Activated CD8-positive, alpha-beta memory T cell treated with anti-CD3 and anti-CD28 coated beads, Interleukin-2, amount 50 U/mL, for 48 hours (primary cell): ENCODE measurements at places on chromosomes 11 and 22.

- no peak for DNase-seq
These were observed 1.7 kb downstream of the CYB5R2 start for GRCh38 chr11:7671347-7672215.

- peak; percentile 92 for DNase-seq
These were observed 51.5 kb upstream of the LRRC32 start for GRCh38 chr11:76721755-76722677.

- no peak for DNase-seq
These were observed 12.4 kb upstream of the MPPED1 start for GRCh38 chr22:43399338-43399979.

DNA sequence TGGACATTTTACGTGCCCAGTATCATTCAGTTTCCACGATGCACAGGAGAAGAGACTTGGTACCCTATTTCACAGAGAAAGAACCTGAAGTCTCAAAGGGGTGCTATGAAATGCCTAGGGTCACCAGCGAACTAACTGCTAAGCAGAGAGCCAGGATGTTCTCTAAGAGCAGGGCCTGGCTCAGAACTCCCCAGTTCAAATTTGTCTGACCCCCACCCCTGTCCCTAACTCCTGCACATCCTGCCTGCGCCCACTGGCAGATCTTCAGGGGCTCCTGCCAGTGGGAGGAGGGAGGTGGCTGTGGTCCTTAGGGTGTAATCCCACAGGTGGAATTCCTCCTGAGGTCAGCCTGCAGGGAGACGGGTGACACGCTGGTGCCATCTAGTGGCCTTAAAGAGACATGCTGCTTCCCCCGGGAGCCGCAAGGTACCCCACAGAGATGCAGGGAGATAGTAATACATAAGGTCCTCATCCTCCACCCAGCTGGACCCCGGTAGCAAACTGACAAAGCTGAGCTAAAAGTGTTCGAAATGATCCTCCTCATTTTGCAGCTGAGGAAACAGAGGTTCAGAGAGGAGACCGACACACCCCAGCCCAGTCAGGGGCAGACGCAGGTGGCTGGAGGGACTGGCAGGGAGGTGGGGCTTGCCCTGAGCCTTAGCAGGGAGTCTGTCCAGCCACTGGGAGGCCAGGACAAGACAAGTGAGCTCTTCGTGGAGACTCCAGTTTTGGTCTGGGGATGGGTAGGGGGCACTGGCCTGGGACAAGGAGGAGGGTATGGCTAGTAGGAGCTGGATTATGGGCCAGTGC is 34.1 kb downstream of the MB start:
- DNase-seq = peak; percentile 77

DNA sequence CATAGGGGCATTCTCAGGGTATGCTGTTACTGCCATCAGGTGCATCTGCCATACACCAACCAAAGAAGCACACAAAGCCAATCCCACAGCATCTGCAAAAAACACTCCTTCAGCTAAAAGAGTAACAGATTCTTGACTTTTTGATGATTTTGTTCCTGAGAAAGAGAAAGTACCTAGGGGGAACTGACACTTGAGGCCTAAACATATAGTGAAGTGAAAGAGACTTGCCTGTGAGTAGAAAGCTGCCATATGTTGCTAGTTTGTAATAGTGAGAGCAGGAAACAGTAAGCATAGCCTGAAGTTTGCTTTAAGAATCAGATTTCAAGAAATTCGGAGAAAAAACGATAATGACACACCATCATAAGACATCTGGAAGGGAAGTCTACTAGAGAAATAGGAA is 97.9 kb upstream of the CTSC start:
- no peak for DNase-seq

- no peak for DNase-seq
These were observed 41.2 kb upstream of the SYT7 start for GRCh38 chr11:61621917-61622585.

DNA sequence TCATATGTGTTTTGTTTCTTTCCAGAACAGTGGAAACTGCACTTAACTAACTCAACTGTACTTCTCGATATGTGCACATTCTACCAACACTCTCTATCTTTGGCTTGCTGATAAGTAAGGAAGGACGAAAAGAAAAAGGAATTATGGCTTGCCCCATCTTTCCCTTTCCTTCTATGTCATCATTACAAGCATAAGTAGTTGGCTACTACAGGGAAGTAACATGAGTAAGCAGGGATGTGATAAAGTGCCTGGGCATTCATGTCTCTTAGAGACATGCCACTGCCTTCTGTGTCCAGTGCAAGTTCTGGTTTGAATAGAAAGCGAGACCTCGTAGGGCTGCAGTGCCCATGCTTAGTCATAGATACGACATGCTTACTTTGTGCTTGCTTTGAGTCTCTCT is 342.5 kb downstream of the ETS1 start:
- DNase-seq = no peak

- no peak for DNase-seq
These were observed 68.5 kb downstream of the PIWIL3 start for GRCh38 chr22:24706054-24706453.

GRCh38 chr22:31615491-31615860 is 46.5 kb downstream of the PISD start:
- DNase-seq = no peak

GRCh38 chr11:44813401-44813800 is 86.6 kb downstream of the TSPAN18 start:
- no peak for DNase-seq

DNA sequence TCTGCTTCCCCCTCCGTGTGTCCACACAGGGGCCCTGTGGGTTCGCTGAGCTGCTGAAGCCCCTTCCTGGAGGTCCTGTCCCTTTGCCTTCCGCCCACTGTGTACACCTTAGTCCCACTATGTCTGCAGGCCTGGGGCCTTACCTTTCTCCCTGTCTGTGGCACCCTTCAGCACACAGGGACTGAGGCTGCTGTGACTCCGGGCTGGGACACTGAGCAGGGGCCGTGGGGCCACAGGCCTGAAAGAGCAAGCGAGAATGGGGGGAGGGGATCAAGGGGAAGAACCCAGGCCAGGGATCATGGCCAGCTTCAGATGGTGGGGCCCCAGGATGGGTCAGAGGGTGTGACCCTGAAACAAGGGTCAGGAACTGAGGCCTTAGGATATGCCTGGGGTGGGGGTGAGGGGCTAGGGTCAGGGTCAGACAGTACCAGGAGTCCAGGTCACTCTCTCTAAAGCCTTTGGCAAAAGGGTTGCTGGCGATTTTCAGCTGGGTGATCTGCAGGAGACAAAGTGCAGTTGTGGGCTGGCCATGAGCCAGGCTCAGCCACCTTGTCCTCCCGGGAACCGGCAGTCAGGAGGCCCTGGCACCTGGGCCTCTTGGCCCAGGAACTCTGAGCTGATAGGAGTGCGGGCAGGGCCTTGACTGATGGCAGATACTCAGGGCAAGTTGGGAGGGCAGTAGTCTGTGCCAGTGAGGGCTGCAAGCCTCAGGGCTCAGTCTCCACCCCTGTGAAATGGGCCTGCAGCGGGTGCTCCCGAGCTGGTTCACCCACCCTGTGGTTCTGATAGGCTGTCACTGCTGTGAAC is 2.6 kb upstream of the NUDT8 start:
- DNase-seq = no peak

GRCh38 chr11:14768526-14769188 is 123.4 kb downstream of the CYP2R1 start:
- no peak for DNase-seq

GRCh38 chr22:49310354-49310753 is 517.3 kb downstream of the BRD1 start:
- peak; percentile 25 for DNase-seq

- no peak for DNase-seq
These were observed 76.4 kb upstream of the SLC22A12 start for GRCh38 chr11:64514590-64514989.

GRCh38 chr11:69654660-69655478 is 13.9 kb downstream of the CCND1 start:
- DNase-seq = no peak

DNA sequence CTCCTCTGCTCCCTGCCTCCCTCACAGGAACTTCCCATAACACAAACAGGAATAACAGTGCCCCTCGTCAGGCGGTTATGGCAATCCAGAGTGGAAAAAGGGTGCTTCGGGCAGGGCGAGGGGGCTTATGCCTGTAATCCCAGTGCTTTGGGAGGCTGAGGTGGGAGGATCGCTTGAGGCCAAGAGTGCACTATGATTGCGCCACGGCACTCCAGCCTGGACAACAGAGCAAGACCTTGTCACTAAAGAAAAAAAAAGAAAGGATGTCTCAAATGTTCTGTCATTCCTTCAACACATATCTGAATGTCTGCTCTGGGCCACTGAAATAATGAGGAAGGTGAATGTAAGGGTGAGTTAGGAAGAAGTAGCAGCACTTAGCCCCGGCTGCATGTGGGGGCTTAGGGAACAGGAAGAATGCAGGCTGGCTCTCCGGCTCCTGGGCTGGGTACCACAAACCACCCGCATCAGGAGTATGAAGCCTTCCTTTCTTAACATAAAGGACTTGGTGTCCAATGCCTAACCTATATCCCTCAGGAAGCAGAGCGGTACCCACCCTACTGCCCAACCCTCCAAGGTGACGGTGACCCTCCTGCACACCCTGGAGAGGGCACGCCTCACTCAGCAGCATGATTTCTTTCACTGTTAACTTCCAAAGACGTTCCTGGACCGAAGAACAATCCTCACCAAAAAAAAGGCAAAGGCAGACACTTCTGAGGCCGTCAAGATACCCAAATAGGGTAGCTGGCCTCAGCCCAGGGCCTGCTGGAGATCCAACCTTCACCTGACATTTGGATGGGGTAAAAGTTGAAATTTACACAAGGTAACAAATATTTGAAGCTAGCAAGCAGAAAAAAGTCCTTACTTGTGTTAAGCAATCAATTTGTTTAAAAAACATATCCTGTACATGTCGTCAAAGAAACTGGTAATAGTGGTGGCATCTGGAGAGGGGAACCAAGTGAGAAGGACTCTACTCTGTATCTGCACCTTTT is 3.8 kb downstream of the CPT1A start:
- no peak for DNase-seq

GRCh38 chr11:80846979-80847378 is 1406.1 kb upstream of the TENM4 start:
- no peak for DNase-seq

DNA sequence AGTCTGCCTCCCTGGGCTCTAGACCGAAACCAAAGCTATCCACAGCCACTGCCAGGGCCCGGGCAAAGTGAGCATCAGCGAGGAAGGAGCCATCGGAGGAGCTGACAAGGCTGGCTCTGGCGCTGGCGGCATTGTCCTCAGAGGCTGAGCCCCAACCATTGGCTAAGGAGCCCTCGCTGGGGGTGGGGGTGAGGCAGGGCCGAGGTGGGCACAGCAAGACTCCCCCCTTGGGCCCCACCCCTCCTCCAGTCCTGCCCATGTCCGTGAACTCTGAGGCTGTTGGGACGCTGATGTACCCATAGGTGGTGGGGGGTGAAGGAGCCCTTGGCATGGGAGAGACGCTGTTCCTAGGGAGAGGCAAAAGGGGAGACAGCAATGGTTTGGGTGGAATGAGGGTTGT is 11.2 kb downstream of the ROBO4 start:
- DNase-seq = peak; percentile 36

GRCh38 chr11:56172256-56172830 is 4.1 kb upstream of the OR5J2 start:
- no peak for DNase-seq

DNA sequence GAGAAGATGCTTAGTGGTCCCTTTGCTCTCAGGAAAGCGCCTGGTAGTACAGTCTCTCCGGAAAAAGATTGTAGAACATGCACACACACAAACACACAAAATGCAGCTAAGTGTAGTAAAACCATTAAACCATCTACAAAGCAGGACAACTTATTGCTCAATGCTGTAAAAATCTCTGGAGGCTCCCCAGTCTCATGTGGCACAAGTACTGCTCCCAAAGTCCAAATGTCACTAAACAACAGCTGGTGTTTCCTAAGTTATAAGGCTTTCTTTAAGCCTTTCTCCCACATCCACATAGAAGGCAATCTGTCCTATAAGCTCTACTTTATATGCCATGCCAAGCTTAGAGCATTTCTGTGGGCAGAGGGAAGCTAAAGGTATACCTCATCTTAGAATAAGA is 32.9 kb downstream of the CDON start:
- DNase-seq = no peak

DNA sequence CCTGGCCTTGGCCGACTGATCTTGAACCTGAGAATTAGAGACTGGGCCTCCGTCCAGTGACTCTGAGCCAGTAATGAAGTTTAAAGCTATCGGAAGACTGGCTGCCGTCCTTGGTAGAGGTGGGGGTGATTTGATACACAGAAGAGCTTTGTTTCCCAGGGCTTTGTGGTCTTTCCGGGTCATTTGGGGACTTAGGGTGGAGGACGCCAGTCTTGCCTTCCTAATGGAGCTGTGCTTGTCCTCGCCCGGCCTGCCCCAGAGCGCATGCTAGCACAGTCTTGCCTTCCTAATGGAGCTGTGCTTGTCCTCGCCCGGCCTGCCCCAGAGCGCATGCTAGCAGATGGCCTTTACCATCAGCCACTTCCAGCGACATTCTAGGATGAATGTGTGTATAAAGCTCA is 65.8 kb downstream of the ST3GAL4 start:
- DNase-seq = no peak

DNA sequence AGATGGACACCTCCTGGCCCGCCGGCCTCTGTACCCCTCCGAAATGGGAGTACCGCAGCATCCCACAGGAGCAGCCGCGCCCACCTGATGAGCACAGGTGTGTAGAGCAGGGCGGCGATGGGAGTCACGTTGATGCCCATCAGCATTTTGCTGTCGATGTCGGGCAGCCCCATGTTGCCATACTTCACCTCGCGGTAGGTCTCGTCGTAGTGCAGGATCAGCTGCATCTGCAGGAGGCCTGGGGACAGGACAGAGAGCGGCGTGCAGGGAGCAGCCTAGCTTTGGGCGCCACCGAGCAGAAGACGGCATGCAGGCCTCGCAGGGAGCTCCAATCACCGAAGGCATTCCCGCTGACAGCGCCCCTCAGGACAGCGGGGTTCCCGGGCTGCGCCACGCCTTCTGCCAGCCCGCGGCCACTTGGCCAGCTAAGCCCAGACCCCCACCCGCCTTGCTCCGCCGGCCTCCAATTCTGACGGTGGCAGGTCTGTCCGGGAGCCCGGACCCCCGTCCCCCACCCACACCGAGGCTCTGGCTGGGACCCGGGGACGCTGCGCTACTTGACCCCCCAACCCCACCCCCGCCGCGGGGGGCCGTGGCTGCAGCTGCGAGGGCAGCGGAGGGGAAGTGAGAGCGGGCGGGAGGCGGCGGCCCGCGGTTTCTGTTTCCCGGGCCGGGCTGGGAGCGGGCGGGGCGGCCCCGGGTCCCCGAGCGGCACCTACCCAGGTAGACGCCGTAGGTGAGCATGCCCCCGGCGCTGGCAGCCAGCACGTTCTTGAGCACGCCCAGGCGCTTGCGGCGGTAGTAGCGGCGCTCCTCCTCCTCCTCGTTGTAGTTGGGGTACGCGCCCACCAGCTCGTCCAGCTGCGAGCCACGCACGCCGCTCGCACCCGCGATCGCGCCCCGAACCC is 705 bp downstream of the UNC93B1 start:
- DNase-seq = peak; percentile 69

GRCh38 chr11:64021757-64022093 is 14.0 kb upstream of the FLRT1 start:
- no peak for DNase-seq

DNA sequence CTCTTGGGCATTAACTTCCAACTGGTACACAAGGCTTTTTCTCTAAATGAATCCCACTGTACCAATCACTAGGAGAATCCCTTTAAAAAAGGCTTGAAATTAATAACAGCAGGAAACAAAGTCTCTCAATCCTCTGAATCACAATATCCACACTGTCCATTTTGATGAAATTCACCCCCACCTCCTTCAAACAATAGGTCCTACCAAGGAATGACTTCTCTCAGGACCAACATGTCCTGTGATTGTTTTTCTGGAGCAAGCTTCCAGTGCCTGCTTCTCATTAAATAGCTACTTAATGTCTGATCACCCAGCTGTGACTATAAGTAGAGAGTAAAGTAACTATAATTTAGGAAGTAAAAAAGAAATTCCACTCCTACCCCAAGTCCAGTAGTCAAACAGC is 13.1 kb downstream of the NUMA1 start:
- DNase-seq = no peak
